Articular chondrocyte of knee joint (primary cell): ENCODE measurements at places on chromosomes 2 and 18. TPM values are rescaled to one million over a fixed set of nuclear protein-coding genes. Genes with fewer than 3 reads are reported as not detected.

The PRKAG3 gene
- 0.11 and 0.39 TPM in 2 replicates for total RNA-seq

The EN1 gene
- 0.26 TPM in 1 of 2 replicates, not detected in the other for total RNA-seq

The NGEF gene
- 8.4 and 9.9 TPM in 2 replicates for total RNA-seq

The CHST9 gene
- not detected in 2 replicates for total RNA-seq

The ALLC gene
- total RNA-seq: not detected in 2 replicates

The SPR gene
- 22.7 and 23.0 TPM in 2 replicates for total RNA-seq

The ITPRIPL1 gene
- total RNA-seq: 2.6 and 4.6 TPM in 2 replicates

The UGT1A9 gene
- total RNA-seq: not detected in 2 replicates

The AMER3 gene
- not detected in 2 replicates for total RNA-seq

The EPAS1 gene
- total RNA-seq: 297 and 319 TPM in 2 replicates

The MYO5B gene
- total RNA-seq: 6.0 and 6.6 TPM in 2 replicates

The DSC1 gene
- under 0.01 TPM in 1 of 2 replicates, not detected in the other for total RNA-seq

The CRYBA2 gene
- 0.54 TPM in 1 of 2 replicates, not detected in the other for total RNA-seq

The EGR4 gene
- total RNA-seq: not detected in 2 replicates

The NT5DC4 gene
- total RNA-seq: not detected in 2 replicates

The IDH1 gene
- total RNA-seq: 197 and 222 TPM in 2 replicates

The CENPO gene
- 13.6 and 15.8 TPM in 2 replicates for total RNA-seq
